ENCODE measurements at places on chromosomes 7 and 10.

DNA sequence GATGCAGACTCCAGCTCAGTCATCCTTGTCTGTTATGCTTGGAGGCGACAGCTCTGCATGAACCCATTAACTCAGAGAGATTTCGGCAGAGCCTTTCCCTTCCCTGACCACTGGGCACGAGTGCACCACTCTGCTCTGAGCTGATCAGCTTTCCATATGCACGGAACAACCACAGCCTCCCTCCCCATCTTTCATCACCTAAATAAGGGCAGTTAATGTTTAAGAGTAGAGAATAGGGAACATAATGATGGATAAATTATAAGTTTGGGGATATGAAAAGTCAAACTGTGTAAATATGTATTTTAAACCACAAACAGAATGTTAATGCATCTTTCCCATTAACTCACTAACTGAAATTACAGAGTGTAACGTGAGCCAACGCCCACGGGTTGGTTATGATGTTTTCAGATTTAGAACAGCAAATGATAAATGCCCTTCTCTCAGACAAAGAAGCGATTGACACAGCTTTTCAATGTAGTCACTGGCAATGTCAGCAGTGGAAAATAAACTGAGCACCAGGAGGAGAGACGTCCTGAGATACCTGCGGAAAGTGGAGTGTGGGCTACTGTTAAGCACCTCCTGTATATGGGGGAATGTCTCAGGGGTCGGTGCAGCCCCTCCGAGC lies 658.2 kb downstream of the LRMDA start:
- DNase-seq, result no peak

DNA sequence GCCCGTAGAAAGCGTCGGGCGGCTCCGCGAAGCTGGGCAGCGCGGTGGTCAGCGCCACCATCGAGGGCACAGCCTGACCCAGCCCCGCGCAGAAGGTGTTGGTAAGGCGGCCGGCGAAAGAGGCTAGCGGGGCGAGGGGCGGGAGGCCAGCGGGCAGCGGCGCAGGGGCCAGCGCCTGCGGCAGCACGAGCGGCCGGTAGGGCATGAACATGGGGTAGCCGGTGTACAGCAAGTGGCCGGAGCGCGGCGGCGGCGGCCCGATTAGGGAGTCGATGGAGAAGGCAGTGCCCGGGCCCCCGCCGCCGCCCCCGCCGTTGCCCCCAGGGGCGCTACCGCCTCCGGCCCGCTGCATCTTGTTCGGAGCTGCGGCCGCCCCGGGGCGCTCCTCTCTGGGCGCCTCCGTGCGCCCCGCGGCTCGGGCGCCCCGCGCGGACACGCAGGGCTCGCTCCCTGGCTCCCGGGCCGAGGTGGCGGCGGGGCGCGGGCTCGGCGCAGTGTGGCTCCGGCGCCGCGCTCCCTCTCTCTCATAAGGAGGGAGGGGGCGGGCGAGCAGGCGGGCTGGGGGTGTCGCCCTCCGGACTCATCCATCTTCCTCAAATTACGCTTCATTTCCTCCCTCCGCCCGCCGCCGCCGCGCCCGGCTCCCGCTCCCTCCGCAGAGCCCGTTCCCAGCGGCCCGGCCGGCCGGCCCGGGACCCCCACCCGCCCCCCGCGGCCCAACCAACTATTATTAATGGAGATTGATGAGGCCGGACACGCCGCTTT lies at the start of gene GBX1:
GBX1 (minus strand) TSS at position 498 of the 765 bp plus-strand sequence; CDS start at position 352, 146 bp downstream.
- DNase-seq, result no peak

GRCh38 chr7:63899691-63900393 lies 98.8 kb upstream of the ZNF722 start:
- DNase-seq, result peak; percentile 92

GRCh38 chr7:140440593-140440992 lies 36.7 kb downstream of the RAB19 start:
- DNase-seq, result no peak

DNA sequence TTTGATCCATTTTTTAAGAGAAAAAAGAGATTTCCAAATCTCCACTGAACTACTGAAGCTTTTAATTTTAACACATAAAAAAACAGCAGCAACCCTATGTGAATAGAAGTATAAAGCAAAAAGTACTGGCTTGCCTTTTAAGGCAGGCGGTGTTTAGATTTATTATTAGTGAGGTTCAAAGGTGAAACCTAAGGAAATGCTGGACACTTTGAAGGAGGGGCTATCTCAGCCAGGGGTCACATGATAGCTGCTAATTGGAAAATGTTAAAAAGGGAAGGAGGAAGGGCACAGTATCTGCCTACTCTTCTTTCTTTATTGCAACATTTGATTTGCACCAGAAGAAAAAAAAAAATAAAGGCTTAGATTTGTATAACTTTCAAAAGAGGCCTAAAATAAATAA lies 183.8 kb downstream of the SKAP2 start:
- no peak for DNase-seq

DNA sequence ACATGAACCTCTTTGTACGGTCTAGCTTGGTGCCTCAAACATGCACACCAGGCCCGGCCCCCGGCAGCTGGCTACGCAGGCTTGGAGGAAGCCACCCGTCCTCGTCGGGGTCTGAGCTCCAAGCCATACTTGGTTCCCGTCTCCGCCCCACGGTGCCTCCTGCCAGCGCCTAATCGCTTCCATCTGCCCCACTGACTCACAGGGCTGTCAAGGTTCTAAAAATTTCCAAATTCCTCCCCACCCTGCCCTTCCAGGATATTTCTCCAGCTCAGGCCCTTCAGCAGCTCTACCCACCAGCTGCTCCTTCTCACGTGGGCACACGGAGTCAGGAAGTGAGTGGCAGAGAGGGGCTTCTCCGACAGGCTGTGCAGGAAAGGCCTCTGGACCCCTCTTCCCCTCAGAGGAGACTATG lies 38.8 kb downstream of the TMEM270 start:
- DNase-seq, result no peak

GRCh38 chr7:116101704-116102103 lies 71.1 kb upstream of the TFEC start:
- no peak for DNase-seq

DNA sequence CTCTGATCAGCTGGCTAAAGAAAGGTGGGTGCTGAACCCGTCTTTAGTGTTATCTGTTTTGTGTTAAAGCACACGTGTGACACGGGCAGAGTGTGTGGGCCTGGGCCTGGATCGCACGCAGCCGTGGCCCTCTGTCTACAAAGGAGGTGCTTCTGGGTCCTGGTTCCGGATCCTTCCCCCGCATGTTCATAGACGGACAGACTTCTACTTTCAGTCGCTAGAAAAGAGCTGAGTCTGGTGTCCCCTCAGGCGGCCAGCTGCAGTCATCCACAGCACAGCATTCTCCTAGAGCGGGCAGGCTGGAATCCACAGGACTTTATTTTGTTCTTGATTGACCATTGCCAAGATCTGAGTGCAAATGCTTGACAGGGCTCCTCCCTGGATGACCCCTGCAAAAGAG lies 134.4 kb downstream of the DLG5 start:
- peak; percentile 51 for DNase-seq

GRCh38 chr10:36516281-36516680 lies 609.1 kb upstream of the ANKRD30A start:
- DNase-seq, result no peak

DNA sequence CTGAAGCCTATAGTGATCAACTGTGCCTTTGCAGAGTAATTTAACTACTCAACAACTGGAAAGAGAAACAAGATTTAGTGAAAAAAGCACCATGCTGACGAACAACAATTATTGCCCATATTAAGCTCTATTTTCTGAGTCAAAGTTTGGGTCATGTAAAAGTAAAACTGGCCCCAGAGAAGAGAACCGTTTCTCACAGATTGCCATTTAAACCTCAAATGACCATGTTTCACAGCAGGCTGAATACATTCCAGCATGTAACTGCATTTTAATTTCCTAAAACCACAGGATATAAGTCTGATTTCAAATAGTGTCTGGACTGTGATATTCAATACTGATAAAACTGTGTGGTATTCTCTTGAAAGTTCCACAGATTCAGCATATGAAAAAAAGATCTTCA lies 140.7 kb downstream of the ATE1 start:
- DNase-seq, result no peak

- DNase-seq, result no peak
Observed at GRCh38 chr10:128073890-128074289, 52.3 kb downstream of the MKI67 start.

GRCh38 chr10:30775779-30776591 lies 146.4 kb upstream of the LYZL2 start:
- no peak for DNase-seq

GRCh38 chr7:1825897-1826741 lies 156.0 kb downstream of the ELFN1 start:
- DNase-seq, result peak; percentile 57

DNA sequence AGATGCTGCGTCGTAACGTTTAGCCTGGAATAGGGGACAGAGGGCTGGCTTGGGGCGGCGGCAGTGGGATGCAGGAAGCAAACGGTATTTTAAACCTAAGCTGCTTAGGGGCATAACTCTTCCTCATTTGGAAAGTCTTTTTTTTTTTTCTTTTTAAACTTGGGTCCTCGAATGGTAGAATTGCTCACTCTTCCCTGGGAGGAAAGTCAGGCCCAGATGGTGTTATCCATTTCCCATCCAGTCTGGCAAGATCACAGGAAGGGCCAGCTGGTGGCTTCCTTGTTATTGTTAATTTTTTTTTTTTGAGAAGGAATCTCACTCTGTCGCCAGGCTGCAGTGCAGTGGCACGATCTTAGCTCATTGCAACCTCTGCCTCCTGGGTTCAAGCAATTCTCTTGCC lies 56.6 kb downstream of the TMEM209 start:
- DNase-seq, result no peak

GRCh38 chr7:148042935-148043631 lies 547.5 kb upstream of the C7orf33 start:
- no peak for DNase-seq

GRCh38 chr10:110442746-110443145 lies 55.0 kb upstream of the DUSP5 start:
- peak; percentile 36 for DNase-seq

DNA sequence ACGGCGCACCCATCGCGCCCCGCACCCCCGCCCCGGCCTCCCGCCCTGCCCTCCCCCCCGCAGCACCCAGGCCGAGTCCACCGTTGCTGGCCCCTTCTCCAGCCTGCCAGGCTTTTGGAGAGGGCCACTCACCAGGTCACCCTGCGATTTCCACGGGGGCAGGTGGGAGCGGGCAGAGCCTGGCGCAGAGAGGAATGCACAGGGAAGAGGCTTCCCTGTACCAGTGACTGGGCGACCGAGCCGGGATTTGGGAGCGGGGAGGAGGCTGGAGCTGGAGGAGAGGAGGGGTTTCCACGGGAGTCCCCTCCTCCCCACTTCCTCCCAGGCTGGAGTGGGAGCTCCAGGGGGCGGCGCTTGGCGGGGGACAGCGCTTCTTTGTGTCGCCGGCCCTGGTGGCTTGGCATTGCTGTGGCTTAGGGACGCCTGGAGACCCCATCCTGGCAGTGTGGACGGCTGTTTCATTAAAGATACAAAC lies 19.3 kb downstream of the TCAF1 start:
- no peak for DNase-seq

DNA sequence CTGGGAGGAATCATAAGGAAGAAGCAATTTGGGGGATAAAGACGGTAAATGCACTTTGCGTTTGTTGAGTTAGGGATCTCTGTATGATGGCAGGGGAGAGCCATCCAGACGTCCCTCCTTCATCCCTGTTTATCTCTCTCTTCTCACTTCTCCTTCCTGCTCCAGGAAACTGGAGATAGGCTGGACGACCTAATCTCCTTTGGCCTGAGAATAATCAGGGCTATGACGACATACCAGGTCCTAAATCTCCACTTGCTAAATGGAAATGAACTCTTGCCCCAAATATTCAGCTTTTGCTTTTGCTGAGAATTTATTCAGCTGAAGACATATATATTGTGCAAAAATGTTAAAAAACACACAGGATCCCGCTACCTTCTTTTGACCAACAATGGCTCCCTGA lies 182.9 kb upstream of the INHBA start:
- no peak for DNase-seq

Measured in activated effector memory CD4-positive, alpha-beta T cell treated with anti-CD3 and anti-CD28 coated beads, Interleukin-2, amount 50 U/mL, for 16 hours (primary cell).